Aorta (tissue), 5 donors: ENCODE measurements at places on chromosomes 3 and 15.

GRCh38 chr15:73573037-73573436 is 60.2 kb downstream of the NPTN start:
- no peak for DNase-seq

GRCh38 chr15:93200837-93201226 is 111.8 kb upstream of the RGMA start:
- no peak for DNase-seq

DNA sequence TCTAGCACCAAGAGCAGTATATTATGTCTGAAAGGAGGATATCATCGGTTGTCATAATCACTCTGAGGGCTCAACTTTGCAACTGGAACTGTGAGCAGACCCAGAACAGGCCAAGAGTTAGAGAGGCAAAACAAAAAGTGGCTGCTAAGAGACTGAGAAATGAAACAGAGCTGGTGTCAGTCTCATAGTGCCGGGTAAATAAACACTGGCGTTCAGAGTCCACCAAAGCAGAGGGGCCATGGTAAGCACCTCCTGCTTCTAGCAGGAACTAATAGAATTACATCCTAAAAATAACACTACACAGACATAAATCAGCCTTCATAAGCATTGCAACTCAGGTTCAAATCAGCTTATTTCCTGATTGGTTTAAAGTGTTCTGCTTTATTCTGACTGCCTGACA is 10.3 kb upstream of the IL12A start:
- DNase-seq = no peak

GRCh38 chr3:186909078-186909853 is 21.1 kb upstream of the ST6GAL1 start:
- DNase-seq = no peak

DNA sequence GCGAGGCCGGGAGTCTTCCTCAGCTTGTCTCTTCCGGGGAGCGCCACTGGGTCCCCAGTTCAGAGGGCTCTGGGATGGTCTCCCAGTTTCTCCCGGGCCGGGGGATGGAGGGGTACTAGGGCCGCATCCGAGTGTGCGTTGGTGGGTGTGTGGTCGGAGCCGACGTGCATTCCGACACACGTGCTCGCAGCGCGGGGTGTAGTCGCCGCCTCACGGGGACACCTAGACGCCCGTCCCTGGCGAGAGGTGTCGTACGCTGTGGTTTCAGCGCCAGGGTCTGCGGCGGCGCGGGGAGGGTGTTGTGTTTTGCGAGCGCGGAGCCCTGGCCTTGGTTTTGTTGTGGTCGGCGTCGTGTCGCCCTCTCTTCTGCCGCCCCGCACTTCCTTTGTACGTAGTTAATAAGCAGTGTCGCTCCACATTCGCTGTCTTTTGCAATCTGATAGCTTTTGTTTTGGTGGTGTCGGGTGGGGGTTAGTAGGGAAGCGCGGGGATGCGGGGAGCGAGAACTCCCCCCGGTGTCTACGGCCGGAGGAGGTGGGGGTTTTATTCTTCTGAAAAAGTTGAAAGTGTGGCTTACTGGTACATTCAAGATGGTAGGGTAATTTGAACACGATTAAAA is 2.2 kb downstream of the IGF1R start:
- DNase-seq = peak; percentile 69

- peak; percentile 44 for DNase-seq
Measured at GRCh38 chr3:112303764-112304325, 9.8 kb upstream of the SLC9C1 start.

- DNase-seq = no peak
Measured at GRCh38 chr15:96720656-96721055, 390.2 kb downstream of the NR2F2 start.

GRCh38 chr3:18207226-18207625 is 217.9 kb downstream of the SATB1 start:
- DNase-seq = no peak

GRCh38 chr3:4716706-4717362 is 223.7 kb downstream of the ITPR1 start:
- no peak for DNase-seq

DNA sequence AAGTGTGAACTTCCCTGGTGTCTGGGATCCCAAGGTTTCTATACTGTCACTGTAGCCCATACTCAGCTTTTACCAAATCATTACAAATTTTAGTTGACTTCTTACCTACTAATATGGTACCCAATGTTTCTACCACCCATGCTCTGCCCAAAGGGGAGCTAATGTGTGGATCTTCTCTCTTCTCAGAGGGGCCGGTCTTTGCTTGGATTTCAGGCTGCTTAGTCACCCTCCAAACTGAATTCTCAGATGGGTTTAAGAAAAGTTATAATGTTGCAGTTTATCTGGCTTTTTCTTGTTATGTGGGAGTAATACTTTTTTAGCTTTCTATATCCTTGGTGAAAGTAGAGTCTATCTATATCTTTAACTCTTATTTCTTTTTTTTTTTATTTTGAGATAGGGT is 67.1 kb upstream of the AKAP13 start:
- no peak for DNase-seq
